ENCODE measurements at places on chromosomes 2 and 18.

DNA sequence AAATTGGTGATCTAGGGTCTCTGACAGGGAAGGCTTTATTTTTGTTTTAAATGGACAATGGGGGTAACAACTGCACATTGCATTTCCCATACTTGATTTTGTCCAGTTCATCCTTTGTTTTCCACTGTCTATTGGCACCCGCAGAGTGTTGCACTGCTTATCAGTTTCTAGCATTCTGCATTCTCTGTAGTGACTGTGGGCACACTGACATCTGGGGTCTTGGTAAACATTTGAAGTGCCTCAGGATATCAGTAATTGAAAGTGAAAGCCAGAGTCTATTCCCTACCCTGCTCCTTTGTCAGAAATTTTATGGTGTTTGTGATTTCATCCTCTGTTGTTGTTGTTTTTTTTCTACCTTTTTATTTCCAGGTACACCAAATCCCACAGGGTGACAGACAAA lies 132.1 kb upstream of the EPC2 start:
- DNase-seq: no peak

DNA sequence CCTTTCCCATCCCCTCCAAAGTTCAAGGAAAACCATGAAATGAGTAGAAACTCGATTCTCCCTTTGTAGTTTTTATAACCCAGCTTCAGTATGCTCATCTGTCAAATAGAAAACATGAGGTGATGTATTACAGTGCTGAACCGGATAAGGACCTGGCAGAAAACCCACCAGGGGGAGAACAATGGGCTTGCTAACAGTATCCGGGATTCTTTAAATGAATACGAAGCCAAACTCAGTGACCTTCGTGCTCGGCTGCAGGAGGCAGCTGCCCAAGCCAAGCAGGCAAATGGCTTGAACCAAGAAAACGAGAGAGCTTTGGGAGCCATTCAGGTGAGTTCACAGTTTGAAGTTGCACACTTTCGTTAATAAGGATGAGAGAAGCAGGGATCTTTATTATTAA lies 113.6 kb upstream of the TTC39C start:
- DNase-seq: peak; percentile 55

- DNase-seq: no peak
These were observed 229.5 kb downstream of the DCC start for GRCh38 chr18:52569492-52569891.

DNA sequence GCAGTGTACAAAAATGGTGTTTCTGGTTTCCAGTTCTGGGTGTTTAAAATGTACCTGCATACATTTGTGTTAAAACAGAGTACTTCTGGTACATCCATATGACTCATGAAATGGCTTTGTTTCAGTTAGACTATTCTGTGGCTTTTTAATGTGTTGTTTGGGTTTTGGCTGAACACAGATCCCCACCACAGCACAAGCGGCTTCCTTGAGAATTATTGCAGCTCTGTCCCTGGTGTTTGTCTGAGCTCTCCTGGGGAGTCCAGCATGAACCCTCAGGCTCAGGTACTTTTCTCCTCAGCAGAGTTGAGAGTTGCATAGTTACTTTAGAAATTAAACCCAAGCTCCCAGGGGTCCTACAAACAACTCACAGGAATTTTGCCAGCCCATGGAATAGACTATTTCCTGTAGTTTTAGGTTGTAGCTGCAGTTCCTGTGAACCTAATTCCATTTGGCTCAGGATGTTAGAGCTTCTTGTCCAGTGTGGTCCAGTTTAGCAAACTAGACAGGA lies 64.8 kb upstream of the EML6 start:
- DNase-seq: no peak

GRCh38 chr2:37623971-37624900 lies 47.2 kb downstream of the CDC42EP3 start:
- DNase-seq: no peak

DNA sequence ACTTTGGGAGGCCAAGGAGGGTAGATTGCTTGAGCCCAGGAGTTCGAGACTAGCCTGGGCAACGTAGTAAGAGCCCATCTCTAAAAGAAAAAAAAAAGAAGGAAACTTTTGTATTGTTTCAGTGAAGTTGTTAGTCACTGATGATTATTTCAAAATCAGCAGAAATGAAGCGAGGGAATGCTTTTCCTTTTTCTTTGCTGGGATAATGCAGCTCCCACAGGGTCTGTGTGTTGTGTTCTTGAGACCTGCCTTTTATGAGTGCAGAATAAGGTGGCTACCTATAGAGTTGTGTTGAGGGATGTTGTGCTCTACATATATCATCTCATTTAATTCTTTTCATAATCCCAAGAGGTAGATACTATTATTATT lies 11.7 kb downstream of the TM4SF20 start:
- no peak for DNase-seq

DNA sequence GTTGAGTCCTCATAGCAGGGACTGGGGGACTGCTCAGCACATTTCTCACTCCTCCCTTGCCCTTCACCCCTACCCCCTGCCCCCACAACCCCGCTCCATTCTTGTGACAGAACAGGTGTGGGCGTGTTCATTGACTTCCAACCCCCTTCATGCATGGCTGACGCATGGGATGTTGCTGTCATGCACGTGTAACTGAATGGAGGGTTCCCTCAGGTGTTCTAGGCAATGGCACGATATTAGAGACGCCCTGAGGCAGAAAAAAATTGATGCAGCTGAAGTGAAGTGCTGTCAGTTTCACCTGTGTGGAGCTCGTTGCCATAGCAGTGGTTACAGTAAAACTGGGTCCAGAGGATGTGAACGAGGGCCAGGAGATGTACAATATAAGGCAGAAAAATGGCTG lies 6.5 kb upstream of the THOC1 start:
- no peak for DNase-seq

GRCh38 chr18:41150316-41150715 lies 804.7 kb upstream of the PIK3C3 start:
- no peak for DNase-seq

Data from iPS-NIHi11 (cell line).